ENCODE measurements at places on chromosomes 1 and 21. TPM values are rescaled to one million over a fixed set of nuclear protein-coding genes. Genes with fewer than 3 reads are reported as not detected.

DNA sequence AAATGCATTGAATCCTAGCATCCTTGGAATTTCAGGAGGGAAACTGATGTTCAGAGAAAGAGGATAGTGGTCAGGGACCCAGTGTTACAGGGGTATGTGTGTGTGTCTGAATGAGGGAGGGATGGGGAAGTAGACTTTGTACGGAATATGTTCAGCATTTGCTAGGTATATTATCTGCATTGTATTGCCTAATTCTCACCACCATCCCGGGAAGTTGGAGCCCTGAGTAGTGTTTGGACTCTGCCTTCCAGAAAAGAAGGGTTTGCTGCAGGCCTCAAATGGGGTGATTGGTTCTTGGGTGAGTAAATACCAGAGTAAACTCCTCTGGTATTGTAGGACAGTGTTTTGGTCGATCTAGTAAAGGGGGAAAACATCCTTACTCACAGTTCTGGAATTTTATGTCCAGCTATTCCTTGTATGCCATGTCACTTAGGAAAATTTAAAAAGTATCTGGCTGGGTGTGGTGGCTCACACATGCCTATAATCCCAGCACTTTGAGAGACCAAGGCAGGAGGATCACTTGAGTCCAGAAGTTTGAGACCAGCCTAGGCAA lies 7.1 kb upstream of the ZNF496 start:
- no peak for DNase-seq
- H3K4me3 ChIP-seq: no peak overlapping the region

DNA sequence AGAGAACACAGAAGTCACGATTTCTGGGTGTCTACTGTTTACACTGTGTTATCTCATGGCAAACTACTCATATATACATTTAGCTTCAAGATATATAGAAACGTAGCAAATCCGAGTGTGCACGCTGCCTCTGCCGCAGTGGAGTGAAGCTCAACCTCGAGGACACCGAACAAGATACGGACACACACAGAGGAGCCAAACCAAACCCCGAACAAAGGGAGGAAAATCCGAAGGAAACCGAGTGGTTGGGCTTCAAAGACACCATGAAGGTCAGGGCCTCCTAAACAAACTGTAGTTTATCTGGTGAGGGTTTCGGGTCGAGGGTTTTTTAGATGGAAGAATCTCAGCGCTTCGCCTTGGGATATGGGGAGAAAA lies 34.5 kb downstream of the SLC45A1 start:
- H3K27me3 ChIP-seq: no peaks in the 10 kb centered on the region
- H3K4me3 ChIP-seq: no peak overlapping the region
- H3K36me3 ChIP-seq: peaks cover 40% of the 10 kb centered on the region
- peak overlapping the region; percentile 73 for H3K27ac ChIP-seq
- DNase-seq: peak; percentile 33

The S100A1 gene
- 83.1 TPM for total RNA-seq

DNA sequence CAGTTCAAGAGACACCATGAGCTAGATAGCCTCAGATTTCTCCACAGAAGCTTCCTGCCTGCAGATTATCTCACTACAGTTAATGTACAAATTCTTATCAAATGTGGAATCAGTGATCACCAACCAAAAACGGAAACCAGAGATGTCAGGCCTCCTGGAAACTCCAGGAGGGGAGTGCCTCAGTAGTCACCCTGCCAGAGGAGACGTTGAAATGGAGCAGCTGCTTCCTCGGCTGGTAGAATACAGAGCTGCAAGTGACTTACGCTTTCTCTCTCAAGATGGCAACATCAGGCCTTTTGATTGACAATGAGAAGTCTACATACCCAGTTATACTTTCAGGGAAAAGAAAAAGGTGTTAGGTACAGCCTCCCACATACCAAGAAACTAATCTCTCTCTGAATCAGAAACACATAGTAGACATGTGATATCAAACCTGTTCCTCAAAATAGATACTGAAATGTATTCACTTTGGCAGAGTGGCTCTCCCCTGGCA lies 52.2 kb downstream of the ACP6 start:
- no peaks in the 10 kb centered on the region for H3K27me3 ChIP-seq
- H3K4me1 ChIP-seq: no peaks in the 10 kb centered on the region
- DNase-seq: no peak
- H3K4me3 ChIP-seq: no peak overlapping the region
- H3K27ac ChIP-seq: no peak overlapping the region

- no peaks in the 10 kb centered on the region for H3K36me3 ChIP-seq
- no peak overlapping the region for H3K27ac ChIP-seq
- H3K27me3 ChIP-seq: peaks cover 3% of the 10 kb centered on the region
- no peak overlapping the region for H3K4me3 ChIP-seq
- no peak for DNase-seq
These were observed 274.1 kb downstream of the TRABD2B start for GRCh38 chr1:47722909-47723580.

The S100A9 gene
- 271 TPM for total RNA-seq

The TRIM17 gene
- 6.5 TPM for total RNA-seq

DNA sequence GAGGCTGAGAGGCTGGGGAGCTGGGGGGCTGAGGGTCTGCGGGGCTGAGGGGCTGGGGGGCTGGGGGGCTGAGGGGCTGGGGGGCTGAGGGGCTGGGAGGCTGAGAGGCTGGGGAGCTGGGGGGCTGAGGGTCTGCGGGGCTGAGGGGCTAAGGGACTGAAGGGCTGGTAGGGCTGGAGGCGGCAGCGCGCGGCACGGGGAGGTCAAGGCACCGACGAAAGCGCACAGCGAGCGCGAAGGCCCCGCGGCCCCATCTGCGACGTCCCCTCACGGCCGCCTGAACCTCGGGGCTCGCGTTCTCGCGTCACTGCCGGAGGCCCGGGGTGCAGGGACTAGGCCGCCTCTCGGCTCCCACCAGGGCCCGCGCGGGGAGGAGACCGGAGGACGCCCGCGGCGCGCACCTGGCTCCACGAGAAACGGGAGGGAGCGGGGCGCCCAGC lies 356 bp downstream of the INTS11 start:
- H3K4me3 ChIP-seq: peak overlapping the region; percentile 47
- no peaks in the 10 kb centered on the region for H3K27me3 ChIP-seq
- H3K4me1 ChIP-seq: peaks cover 11% of the 10 kb centered on the region
- H3K36me3 ChIP-seq: peaks cover 2% of the 10 kb centered on the region
- DNase-seq: no peak

DNA sequence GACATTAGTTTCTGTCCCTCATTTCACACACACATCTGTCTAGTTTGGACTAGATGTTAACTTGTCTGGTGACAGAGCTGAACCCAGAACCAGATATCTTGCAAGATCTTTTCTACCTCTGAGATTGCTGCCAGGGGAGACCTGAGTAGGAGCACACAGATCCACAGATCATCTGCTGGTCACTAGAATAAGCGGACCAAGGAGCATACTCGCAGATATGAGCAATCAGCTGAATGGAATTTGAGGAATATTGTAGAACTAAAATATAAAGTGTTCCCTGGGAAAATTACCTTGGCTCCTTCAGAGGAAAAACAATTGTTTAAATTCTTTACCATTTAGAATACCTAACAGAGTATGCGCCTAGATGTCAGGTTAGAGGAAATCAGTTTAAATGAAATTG lies 90.7 kb downstream of the TNFSF18 start:
- no peaks in the 10 kb centered on the region for H3K27me3 ChIP-seq
- no peak overlapping the region for H3K27ac ChIP-seq
- no peak overlapping the region for H3K4me3 ChIP-seq
- H3K36me3 ChIP-seq: no peaks in the 10 kb centered on the region
- peaks cover 2% of the 10 kb centered on the region for H3K4me1 ChIP-seq

DNA sequence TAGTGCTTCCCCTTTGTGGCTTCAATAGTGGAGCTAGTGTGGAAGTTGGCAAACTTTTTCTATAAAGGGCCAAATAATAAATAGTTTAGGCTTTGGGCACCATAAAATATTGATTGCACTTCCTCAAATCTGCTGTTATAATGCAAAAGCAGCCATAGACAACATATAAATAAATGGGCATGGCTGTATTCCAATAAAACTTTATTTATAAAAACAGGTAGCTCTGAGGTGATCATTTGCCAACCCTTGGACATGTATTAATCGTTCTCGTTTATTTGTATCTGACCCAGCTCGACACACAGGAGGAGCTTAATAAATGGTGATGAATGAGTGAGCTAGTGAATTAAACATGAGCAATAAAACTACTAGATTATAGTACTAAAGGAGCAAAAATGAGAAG lies 13.3 kb downstream of the KAZN start:
- no peak overlapping the region for H3K27ac ChIP-seq
- H3K36me3 ChIP-seq: no peaks in the 10 kb centered on the region
- H3K4me1 ChIP-seq: no peaks in the 10 kb centered on the region
- H3K27me3 ChIP-seq: no peaks in the 10 kb centered on the region

- H3K27ac ChIP-seq: no peak overlapping the region
- no peak overlapping the region for H3K4me3 ChIP-seq
- DNase-seq: no peak
- no peaks in the 10 kb centered on the region for H3K4me1 ChIP-seq
- H3K36me3 ChIP-seq: no peaks in the 10 kb centered on the region
These were observed 15.3 kb upstream of the GBP5 start for GRCh38 chr1:89288051-89288340.

The OR10Z1 gene
- total RNA-seq: not detected

DNA sequence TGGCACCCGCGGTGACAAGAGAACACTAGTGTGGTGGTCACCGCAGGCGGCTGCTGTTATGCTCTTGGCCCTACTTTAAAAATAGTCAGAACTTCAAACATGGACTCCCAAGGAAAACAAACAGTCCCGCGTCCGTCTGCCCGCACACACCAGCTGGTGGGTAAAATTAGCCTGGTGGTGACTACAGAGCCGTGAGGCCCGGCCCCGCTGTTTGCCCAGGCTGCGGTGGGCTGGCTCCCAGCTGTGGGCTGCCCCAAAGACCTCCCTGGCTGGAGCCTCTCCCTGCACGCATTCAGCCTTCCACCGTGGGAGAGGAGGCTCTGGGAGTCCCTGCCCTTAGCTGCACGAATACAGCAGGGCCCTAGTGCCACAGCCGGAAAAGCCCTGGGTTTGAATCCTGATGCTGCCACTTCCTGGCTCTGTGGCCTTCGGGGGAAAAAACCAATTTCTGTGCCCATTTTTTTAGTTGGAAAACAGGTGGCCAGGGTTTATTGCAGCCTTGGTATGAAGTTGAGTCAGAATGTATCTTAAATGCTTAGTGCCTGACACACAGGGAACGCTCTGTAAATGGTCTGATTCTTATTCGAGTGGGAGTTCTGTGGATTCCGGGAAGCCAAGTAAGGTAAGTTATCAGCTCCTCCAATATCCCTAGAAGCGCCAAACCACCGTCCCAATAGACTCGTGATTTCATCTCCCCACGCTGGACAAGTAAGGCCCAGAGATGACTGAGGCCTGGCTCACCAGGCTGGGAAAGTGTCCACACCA lies 58.2 kb downstream of the ALPL start:
- DNase-seq: peak; percentile 59
- H3K4me3 ChIP-seq: no peak overlapping the region
- H3K27ac ChIP-seq: no peak overlapping the region
- H3K4me1 ChIP-seq: no peaks in the 10 kb centered on the region

DNA sequence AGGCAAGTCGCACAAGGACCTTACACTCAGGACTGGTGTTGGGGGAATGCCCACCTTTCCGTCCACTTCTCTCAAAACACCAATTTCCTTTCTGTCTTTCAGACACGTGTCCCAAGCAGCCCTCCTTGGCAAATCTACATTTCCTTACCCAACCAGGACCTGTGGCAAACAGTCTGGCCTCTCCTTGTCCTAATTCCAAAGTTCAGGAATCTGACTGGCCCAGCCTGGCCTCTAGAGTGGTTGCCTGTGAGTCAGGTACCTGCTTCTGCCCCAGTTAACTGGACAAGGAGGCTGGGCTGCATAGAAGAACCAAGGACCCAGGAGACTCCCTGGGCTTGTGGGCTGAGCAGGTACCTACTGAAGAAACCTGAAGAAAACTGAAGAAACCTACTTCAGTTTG lies 34.3 kb upstream of the CITED4 start:
- H3K4me1 ChIP-seq: no peaks in the 10 kb centered on the region
- DNase-seq: no peak
- no peaks in the 10 kb centered on the region for H3K36me3 ChIP-seq
- H3K27ac ChIP-seq: no peak overlapping the region
- no peaks in the 10 kb centered on the region for H3K27me3 ChIP-seq

GRCh38 chr1:204923201-204923600 lies 52.5 kb downstream of the NFASC start:
- H3K27me3 ChIP-seq: no peaks in the 10 kb centered on the region
- H3K4me3 ChIP-seq: no peak overlapping the region
- H3K27ac ChIP-seq: no peak overlapping the region
- no peaks in the 10 kb centered on the region for H3K4me1 ChIP-seq
- no peaks in the 10 kb centered on the region for H3K36me3 ChIP-seq

DNA sequence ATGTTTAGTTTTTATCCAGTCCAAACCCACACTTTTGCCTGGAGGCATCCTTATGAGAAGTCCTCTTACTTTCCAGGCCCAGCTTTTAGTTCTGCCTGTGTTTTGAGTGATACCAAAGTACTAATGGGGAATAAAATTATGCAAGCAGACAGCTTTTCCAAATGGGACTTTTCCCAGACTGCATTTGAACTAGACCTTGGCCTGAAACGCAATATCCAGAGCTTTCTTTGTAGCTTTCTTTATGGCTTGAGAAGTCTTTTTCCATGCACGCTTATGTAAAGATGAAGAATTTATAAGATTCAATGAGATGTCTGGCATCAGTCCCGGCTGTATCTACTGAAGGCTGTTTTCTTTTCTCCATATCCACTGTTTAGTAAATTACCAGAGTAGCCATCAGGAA lies 236.6 kb upstream of the RAB4A start:
- DNase-seq: no peak
- no peak overlapping the region for H3K4me3 ChIP-seq
- no peaks in the 10 kb centered on the region for H3K36me3 ChIP-seq
- H3K27me3 ChIP-seq: no peaks in the 10 kb centered on the region
- no peaks in the 10 kb centered on the region for H3K4me1 ChIP-seq

Data from kidney (tissue), 22 donors.